ENCODE measurements at places on chromosomes 12 and 14.
A peak's percentile ranks its signal among the peaks of the same experiment; 100 is the strongest.

DNA sequence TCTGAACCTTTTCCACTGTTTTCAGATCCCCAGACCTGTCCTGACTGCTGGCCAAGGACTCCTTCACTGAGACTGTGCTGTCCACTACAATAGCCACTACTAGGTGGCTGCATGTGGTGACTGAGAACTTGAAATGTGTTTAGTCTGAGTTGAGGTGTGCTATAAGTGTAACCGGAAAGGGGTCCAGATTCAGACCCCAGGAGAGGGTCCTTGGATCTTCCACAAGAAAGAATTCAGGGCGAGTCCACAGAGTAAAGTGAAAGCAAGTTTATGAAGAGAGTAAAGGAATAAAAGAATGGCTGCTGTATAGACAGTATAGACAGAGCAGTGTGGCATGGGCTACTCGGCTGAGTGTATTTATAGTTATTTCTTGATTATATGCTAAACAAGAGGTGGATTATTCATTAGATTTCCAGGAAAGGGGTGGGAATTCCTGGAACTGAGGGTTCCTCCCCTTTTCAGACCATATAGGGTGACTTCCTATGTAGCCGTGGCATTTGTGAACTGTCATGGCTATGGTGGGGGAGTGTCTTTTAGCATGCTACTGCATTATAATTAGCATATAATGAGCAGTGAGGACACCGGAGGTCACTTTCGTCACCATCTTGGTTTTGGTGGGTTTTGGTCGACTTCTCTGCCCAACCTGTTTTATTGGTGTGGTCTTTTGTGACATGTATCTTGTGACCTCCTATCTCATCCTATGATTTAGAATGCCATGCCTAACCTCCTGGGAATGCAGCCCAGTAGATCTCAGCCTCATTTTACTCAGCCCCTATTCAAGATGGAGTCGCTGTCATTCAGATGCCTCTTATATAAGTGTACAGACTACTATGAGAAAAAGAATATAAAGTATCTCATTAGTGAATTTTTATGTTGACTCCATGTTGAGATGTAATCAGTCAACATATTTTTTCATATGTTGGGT lies 70.0 kb upstream of the SRSF5 start:
- no peak for DNase-seq

DNA sequence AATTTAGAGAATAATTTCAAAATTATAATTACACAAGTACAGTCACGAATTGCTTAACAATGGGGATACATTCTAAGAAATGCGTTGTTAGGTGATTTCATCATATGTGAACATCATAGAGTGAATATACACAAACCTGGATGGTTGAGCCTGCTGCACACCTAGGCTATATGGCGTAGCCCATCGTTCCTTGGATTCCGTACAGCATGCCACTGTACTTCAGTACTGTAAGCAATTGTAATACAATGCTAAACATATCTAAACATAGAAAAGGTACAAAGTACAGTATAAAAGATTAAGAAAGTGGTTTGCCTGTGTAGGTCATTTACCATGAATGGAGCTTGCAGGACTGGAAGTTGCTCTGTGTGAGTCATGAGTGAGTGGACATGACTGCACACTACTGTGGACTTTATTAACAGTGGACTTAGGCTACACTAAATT lies 286.2 kb downstream of the CACNA1C start:
- no peak for DNase-seq

- no peak for DNase-seq
Measured at GRCh38 chr14:91919814-91920213, 27.7 kb downstream of the FBLN5 start.

DNA sequence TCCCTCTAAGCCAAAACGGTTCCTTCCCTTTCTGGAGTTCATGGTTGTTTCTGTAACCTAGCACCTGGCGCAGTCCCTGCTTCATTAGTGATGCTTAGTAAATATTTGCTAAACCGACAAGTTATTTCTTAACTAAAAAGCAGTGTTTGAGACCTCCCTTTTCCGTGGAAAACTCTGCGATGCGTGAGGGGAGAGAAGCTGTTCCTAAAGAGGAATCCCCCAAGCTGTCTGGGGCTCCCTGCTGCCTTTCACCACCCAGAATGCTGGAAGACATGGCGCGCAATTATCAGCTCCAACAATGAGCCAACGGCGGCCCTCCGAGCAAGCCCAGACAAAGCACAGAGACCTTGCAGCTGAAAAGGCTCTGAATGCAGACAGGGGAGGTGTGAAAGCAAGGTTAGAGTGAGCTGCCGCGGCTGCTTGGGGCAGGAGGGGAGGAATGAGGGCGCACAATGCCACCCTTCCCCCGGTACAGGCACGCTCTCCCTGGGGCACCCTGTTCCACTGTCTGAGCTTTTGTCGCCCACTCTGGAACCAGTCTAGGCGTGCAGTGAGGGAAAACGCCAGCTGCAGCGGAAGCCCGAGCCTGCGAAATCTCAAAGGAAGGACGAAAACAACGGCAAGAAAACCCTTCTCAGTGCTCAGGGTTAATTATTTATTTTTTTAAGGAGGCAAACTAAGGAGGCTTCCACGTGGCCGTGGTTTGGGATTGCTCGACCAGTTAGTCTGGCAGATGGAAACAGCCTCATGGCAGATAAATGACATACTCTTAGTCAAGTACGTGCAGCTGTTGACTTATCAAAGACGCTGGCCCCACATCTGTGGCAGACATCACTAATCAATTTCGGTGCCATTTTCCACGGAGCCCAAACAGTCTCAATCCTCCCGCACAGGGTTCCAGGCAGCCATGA lies 66.3 kb downstream of the RBM19 start:
- DNase-seq: peak; percentile 77

- DNase-seq: no peak
Measured at GRCh38 chr12:88985631-88986030, 366.7 kb downstream of the DUSP6 start.

All from SHP77 (cell line).